ENCODE measurements at places on chromosomes 7 and 10.
A peak's percentile ranks its signal among the peaks of the same experiment; 100 is the strongest.

- DNase-seq, result peak; percentile 81
These were observed 777.7 kb downstream of the PHTF2 start for GRCh38 chr7:78576236-78576635.

DNA sequence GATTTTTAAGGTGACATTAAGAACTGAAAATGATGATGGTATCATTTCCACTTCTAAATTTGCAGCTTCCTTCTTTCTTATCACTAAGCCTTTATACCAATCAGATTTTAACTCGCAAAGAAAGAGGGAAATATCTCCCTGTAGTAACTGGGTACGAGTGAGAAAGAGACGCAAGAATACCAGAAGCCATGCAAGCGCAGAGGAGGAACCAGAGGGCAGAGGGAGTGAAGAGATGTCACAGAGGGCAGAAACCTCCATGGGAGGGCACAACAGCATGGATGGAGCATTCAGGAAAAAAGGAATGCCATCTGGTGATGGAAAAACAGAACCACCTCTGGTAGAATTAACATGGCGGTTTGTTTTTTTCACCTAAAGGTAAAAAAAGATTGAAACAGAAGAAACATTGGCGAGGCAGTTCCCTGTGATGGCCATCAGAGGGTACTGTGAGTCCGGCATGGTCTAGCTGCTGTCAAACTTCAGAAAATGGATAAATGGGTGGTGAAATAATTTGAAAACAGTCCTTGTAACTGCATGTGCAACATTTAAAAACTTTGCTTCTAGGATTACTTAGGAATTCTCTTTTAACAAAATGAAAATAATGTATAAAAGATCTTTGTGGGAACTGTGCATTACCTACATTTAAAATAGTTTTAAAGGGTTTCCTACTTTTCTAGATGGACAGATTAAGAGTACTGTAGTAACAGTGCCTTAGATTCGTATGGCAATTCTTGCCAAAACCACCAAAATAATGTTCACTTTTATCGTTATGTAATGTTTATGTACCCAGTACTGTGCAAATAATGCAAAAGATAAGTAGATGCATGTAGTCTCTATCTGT, 91.8 kb downstream of the ARHGAP12 start:
- peak; percentile 49 for DNase-seq

GRCh38 chr10:62479523-62479922, 105.4 kb downstream of the ZNF365 start:
- no peak for DNase-seq

- DNase-seq, result peak; percentile 71
These were observed at the start of gene NRCAM for GRCh38 chr7:108455998-108456677. TSS of gene NRCAM (minus strand) at chr7:108456436. CDS start at chr7:108240064, 216,372 bp downstream.

- DNase-seq, result no peak
These were observed 631.1 kb upstream of the MBL2 start for GRCh38 chr10:53403688-53404087.

- DNase-seq, result no peak
These were observed 96.7 kb downstream of the KIF20B start for GRCh38 chr10:89798092-89798491.

DNA sequence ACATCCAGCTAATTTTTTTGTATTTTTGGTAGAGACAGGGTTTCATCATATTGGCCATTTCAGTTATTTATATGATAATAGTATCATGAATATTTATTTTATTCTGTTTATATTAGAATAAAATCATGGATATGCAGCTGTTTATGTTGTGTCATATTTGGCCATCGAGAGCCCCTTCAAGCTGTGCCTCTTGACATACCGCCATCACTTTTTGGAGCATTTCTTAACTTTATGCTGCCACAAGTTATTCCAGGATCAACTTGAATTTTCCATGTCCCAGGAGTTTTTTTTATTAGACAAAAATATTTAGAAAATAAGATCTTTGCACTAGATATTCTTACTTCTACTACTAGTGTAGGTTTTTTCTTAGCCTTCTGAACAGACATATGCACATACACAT, 1067.0 kb upstream of the LRRTM3 start:
- no peak for DNase-seq

- DNase-seq, result no peak
These were observed 2.0 kb upstream of the GTPBP4 start for GRCh38 chr10:986137-986825.

DNA sequence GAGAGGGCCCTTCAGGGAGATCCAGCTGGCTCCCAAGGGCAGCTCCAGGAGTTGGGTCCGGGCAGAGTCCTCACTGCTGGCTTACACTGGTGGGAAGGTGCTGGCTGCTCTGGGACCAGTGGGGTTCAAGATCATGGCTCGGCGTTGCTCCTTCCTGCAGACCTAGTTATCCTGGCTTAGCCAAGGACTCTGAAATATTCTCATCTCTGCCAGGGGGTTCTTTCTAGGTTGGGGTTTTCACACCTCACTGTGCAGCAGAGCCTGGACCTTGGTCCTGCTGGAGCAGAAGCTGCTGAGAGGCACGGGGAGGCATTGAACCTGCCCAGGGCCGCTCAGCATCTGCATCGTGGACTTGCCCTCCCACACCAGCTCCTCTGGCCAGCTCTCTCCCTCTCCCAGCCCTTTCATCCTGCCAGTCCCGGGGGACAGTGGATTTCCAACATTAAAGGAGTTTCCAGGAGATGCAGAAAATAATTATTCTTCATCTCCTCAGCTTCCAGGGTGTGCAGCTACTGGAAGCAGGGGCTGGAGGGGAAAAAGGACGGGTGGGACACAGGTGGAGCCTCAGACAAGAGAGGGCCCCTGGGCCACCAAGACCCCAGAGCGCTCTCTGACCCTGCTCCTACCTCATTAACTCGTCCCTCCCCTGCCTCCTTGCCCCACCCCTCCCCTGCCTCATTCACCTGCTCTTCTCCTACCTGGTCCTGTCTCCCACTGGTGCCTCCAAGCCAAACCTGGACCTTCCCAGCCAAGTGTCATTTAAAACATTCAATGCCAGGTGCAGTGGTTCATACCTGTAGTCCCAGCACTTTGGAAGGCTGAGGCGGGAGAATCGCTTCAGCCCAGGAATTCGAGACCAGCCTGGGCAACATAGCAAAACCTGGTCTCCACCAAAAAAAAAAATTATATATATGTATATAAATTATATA, 42.5 kb downstream of the JAKMIP3 start:
- no peak for DNase-seq

DNA sequence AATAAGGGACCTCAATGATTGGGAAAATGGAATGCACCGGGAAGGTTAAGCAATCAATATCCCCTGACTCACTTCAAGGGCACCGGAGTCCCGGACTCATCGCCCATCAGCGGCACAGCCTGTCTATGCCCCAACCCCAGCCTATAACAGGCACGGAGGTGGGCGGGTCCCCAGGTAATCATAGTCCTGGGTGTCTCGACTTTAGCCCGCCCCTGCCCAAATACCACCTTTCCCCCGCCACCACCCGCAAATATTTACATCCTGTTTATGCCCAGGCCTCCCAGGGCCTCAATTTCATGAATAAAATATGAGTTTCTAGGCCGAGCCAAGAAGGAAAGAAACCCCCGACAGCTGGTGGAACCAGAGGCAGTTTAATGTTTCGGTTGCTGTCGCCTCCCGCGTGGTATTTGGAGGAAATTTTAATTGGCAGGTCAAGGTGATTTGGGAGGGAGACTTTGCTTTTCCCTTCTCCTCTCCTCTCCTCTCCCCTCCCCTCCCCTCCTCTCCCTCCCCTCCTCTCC, 15.6 kb upstream of the RFC2 start:
- DNase-seq, result peak; percentile 43

DNA sequence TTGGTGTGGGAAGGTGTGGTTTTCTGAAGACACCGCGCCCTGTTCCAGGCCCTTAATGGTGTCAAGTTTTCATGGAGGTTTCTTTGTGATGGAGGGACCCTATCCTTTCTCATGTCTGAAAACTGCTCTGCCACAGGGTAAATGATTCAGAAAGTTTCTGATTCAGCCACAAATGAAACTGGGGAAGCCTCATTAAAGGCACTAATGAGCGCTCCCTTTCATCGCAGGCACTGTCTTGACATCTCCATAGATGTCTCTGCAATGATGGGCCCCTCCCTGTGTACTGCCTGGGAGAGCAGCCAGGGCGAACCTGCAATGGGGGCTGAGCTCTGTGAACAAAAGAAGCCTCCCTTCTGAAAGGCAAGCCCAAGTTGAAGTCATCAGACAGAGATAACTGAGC, 355.3 kb downstream of the PRPF18 start:
- DNase-seq, result no peak

GRCh38 chr7:158821171-158822031, 7.9 kb downstream of the ESYT2 start:
- DNase-seq, result peak; percentile 62

GRCh38 chr10:19046679-19047078, 1.9 kb upstream of the MALRD1 start:
- no peak for DNase-seq

DNA sequence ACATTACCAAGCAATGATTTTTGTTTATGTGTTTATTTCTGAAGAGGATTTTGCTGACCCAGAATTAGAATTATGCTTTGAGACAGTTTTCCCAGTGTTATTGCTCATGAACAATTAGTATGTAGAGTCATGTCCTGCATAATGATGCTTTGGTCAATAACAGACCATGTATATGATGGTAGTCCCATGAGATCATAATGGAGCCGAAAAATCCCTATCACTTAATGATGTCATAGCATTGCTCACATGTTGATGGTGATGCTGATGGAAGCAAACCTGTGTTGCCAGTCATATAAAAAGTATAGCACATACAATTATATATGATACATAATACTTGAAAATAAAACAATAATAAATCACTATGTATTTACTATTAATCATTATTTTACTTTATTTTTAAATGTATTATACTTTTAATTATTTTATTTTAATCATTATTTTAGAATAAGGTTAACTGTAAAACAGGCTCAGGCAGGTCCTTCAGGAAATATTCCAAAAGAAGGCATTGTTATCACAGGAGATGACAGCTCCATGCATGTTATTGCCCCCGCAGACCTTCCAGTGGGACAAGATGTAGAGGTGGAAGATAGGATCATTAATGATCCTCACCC, 33.5 kb downstream of the AHR start:
- DNase-seq, result no peak

DNA sequence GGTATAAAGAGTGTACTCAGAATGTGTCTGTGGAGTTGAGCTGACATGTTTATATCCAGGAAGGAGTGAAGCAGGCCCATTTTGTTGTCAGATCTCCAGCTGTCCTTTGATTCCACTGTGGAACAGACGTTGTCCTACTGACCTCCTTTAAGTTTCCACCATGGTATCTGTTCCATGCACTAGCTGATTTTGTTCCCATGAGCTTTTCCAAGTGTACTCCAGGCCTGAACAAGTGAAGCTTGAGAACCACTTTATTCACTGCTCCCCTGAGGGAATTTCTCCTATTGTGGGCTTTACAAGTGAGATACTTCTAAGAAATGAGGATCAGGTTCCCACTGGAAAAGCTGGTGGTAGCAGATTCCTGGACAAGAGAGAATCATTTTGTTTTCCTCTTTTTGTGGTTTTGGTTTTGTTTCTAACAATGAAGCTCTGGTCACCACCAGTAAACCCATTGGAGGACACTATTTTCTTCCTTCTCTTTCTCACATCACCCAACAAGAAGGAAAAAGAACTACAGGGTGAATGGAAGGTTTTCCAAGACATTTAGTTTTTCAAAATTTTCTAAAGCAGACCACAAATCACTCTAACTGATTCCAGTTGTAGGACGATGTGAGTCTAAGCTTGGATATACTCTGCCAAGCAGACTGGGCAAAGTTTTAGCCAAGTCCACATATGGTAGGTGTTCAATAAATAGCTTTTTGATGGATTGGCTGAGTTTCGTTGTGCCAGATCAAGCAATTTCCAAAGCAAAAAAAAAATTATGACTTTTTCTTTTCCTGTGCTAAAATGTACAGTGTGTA, 144.2 kb downstream of the JCAD start:
- DNase-seq, result no peak

DNA sequence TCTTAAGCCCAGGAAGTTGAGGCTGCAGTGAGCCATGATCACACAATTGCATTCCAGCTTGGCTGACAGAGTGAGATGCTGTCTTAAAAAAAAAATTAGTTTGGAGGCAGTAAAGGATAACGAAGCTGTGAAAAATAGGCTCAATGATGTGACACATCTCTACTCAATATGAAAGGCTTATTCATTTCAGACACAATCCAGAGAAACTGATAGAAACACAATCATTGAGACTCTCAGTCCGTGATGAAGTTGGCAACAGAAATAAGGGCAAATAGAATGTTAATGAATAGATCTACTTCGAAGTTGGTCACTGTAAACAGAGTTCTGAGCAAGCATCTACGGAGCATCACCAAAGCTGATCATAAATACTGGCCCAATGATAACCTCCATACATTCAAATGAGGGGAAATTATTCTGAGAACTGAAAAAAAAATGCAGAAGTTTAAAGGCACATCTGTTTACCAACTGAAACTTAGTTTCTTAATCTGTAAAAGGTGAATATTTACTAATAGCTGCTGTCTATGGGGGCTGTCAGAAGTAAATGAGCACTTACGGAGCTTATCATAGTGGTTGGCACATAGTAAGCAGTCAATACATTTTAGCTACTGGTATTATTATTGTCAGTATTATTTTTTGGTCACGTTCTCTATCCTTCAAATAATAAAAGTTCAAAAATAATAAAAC, 70.4 kb downstream of the AKR1B1 start:
- no peak for DNase-seq

DNA sequence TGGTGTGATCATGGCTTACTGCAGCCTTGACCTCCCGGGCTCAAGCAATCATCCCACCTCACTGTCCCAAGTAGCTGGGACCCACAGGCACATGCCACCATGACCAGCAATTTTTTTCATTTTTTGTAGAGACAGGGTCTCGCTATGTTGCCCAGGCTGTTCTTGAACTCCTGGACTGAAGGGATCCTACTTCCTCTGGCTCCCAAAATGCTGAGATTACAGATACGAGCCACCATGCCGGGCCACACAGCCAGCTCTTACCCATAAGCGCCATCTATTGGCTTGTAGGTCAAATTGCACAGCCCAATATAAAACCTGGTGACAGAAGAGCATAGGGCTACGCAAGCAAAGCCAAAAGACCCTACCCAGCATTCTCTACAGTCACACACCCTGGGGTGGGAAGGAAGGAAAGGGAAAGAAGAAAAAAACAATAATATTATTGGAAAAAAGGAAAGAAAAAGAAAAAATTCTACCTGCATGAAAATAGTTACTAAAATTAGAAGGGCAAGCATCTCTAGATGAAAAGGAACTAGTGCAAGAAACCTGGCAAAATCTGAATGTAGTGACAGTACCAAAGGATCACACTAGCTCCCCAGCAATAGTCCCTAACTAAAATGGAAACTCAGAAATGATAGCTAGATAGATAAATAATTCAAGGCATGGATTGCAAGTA, 29.4 kb upstream of the AMPH start:
- DNase-seq, result peak; percentile 51

- DNase-seq, result peak; percentile 33
These were observed at the start of gene WNT2 for GRCh38 chr7:117322741-117323304. TSS of gene WNT2 (minus strand) at chr7:117323058. CDS start at chr7:117322989, 69 bp downstream.

Data from ELF-1 (cell line).